ENCODE measurements at places on chromosomes 4 and X.

GRCh38 chrX:124010157-124010556 lies 48.7 kb downstream of the STAG2 start:
- peak; percentile 85 for ATAC-seq

DNA sequence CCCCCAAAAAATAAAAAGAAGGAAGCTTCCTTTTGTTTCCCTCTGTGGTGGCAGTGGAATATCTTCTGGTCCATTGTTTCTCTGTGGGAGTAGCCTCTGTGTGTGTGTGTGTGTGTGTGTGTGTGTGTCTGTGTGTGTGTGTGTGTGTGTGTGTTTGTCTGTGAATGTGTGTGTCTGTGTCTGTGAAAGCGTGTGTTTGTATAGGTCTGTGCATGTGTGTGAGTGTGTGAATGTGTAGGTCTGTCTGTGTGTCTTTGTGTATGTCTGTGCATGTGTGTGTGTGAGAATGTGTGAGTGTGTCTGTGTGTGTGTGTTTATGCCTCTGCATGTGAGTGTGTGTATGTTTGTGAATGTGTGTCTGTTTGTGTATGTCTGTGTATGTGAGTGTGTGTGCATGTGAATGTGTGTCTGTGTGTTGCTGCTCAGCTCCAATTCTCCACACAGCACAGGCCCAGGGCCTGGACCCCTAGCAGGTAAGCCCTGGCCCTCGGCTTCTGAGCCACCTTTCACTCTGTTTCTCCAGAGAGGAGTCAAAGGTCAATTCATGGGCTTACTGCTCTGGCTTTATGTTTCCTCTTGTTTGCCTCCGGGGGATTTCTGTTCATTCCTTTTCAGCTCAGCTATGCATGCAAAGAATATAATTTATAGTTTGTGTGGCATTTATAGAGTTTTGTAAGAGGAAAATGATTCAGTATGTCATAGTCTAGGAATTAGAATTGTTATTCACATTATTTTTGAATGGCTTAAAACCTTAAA lies 89.8 kb downstream of the UCHL1 start:
- no peak for ATAC-seq

GRCh38 chrX:106897259-106897658 lies 5.9 kb downstream of the RIPPLY1 start:
- no peak for ATAC-seq

- ATAC-seq, result no peak
Observed at GRCh38 chr4:1751155-1751918, 30.0 kb downstream of the TACC3 start.

DNA sequence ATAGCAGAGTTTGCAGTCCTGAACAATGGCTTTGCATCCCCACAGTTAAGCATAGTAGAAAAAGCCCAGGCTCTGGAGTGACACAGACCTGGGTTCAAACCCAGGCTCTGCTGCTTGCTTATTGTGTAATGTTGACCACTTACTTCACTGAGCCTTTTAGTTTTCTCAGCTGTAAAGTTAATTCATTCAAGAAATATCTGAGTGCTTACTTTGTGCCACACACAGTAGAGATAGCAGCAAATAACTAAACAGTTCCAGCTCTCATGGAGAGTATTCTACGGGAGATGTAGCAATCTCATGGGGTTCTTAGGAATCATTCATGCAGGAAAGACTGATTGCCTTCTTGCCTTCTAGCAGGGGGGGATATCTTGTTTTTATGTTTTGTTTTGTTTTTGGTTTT lies 63.2 kb downstream of the SLC9A6 start:
- no peak for ATAC-seq

- no peak for ATAC-seq
Observed at GRCh38 chr4:1234309-1234695, 14.6 kb downstream of the CTBP1 start.

DNA sequence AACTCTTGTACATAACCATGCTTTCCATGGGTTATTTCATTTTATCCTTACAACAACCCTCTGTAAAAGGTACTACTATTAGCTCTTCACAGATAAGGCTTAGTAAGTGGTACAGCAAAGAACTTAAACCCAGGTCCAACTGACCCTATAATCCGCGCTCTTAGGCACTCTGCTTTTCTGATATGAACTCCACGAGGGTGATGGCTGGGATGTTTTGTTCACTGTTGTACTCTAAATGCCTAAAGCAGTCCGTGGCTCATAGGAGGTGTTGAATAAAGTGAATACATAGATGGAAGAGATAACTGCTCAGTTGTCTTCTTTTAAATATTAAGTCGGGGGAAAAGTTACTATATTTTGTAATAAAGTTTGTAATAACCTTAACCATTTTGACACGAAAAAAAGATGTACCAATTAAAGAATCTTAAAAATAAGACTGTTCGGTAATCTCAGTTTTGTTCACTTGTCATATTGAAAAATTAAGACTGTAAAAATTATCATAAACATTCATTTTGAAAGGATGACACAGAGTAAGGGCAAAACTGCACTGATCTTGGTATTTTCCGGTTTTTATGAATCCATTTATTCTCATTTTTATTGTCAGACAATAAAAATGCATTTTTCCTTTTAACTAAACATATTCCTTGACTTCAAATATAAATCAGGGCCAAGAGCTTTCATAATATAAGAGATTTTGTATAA lies 166.5 kb downstream of the FBXW7 start:
- ATAC-seq, result peak; percentile 69

DNA sequence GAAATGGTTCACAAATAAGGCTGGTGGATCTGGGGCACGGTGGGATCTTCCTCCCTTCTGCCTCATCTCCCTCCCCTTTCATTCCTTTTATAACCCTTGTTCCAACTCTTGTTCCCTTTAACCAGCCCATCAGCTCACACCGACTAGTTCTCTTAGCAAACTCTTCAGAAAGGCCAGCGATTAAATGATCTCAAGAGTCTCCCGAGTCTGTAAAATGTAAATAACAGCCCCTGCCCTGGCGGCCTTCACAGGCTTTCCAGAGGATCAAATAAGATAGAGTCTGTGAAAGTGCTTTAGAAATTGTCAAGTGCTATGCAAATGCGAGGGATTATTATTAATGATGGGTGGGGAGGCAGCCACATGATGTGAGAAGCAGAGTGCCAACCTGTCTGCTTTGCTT lies 27.1 kb downstream of the TSC22D3 start:
- no peak for ATAC-seq

- no peak for ATAC-seq
Observed at GRCh38 chrX:129959493-129959832, 23.0 kb upstream of the BCORL1 start.

- no peak for ATAC-seq
Observed at GRCh38 chr4:15198070-15198727, 195.9 kb downstream of the CPEB2 start.

- no peak for ATAC-seq
Observed at GRCh38 chr4:112213091-112213490, 18.5 kb upstream of the AP1AR start.

GRCh38 chrX:153861151-153861550 lies 24.8 kb downstream of the L1CAM start:
- no peak for ATAC-seq

Measured in activated CD4-positive, CD25-positive, alpha-beta regulatory T cell treated with anti-CD3 and anti-CD28 coated beads, Interleukin-2, amount 50 U/mL, for 24 hours (primary cell).